Stimulated activated CD8-positive, alpha-beta memory T cell treated with anti-CD3 and anti-CD28 coated beads, Interleukin-2, amount 100 ng/mL, for 1 hour (primary cell): ENCODE measurements at places on chromosomes 16 and 17.

DNA sequence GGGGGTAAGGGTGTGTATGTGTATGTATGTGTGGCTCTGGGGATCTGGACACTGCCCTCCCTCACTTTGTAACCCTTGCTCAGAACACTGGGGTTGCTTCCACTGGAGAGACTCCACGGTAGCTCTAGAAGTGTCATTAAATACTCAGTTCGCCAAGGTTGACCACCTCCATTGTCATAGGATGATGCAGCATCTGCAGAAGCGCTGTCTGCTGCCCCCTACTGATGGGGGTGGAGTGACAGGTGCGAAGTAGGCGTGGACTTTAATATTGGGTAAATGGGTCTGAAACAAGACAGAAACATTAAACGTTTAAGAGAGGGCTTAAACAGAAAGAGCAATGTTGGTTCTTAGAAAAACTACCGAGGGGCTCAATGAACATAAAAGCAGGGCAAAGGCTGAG is 35.5 kb upstream of the STAC2 start:
- DNase-seq = no peak

DNA sequence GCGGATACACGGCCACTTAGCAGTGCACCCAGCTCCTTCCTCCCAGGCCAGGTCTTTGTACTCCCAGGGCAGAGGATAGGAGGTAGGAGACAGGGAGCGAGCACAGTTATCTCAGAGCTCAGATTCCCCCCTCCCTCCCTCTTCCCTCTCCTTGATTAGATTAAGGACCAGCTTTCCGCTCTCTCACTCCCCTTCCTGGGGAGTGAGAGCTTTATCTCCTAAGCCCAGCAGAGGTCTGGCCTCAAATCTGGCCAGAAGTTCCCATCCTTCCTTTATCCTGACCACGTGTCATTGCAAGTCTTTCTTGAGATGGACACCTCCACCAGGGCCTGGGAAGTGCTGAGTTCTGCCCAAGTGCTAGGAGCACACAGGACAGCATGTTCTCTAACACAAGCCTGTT is 5.1 kb downstream of the ARL4D start:
- no peak for DNase-seq

DNA sequence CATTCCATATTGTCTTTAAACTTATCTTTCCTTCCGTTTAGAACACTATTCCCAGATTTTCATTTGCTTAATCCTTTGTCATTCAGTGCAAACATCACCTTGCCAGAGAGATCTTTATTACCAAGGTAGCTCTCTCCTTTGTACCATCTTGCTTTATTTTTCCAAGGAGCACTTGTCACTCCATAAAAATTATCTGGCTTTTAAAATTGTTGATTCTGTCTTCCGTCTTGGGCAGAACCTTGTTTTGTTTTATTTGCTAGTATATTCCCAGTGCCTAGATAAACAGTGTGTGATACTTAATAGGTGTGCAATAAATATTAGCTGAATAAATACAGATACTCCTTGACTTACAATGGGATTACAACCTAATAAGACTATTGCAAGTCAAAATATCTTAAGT is 327.7 kb downstream of the UTP18 start:
- DNase-seq = no peak

DNA sequence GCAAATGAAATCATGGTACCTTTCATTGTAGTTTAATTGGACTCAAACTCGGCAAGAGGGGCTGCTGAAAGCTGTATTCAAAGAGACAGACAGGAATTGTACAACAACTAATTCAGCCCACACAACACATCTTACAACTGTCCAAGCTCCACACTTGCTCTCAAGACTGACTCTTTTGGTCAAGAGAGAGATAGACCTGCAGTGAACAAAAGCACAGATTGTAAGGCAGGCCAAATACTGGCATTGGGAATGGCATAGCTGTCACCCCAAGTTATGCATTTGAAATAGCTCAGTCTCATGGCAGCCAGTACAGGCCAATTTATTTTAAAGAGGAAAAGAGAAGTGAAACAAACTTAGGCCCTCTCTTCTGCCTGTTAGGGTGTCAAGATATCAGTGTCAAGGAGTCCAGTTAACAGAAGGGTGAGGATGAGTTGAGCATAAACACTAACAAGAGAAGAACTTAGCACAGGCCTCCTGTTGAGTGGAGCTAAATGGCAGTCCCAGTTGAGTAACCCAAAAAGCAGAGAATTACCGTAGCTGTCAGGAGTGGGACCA is 215.7 kb downstream of the IRX3 start:
- no peak for DNase-seq

DNA sequence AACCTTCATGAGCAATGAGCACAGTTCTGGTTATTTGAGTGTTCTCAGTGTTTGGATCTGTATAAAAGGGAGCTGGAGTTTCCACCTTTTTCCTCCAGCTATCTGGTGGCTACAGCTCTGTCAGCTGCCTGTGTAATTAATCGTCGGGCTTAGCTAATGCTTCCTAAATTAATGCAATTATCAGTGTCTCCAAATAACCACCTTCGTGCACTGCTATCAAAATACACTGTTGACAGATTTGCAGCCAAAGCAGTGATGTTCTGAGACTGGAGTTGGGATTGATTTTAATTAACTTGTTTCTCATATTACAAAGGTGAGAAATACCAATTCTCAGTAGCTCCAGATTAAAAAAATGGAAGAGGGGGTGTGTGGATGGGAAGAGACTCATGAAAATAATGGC is 325.8 kb downstream of the CBLN1 start:
- DNase-seq = no peak

GRCh38 chr16:83901101-83901500 is 2.2 kb downstream of the MLYCD start:
- DNase-seq = no peak

- no peak for DNase-seq
Measured at GRCh38 chr17:12429116-12429515, 236.6 kb upstream of the MYOCD start.

DNA sequence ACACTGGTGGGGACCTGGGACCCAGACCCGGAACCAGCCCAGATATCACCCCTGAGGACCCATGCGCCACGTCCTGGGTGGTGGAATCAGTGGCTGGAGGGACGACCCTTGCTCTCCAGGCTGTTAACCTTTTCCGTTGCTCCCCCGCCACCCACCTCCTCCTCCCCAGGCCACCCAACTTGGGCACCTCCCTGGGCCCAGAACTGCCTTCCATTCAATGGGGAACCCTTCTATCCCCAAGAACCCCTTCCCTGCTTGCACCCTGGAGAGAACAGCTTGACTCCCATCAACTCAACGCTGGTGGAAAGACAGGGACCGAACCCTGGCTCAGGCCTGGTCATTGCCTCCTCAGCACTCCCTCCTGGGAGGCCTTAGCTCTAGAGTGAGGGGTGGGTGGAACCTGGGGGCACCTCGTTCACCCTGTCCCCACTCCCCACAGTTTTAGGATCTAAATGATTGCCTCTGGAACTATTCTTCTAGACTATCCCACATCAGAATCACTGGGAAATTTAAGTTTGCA is 5.7 kb upstream of the IL32 start:
- no peak for DNase-seq

DNA sequence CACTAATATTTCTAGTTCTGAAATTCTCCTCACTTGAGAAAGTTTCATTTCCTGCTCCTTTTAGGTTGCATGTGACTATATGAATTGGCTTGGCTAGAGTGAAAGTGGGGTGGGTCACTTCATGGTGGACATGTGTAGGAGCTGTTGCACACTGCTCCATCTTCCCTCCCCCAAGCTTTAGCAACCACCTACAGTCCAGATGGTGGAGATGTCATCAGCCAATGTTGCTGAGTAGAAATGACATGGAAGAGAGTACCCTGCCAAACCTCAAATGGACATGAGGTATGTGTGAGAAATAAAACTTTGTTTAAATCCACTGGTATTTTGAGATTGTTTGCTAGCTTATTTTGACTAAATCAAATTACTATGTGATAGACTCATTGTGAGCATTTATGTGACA is 281.5 kb downstream of the CA10 start:
- DNase-seq = no peak

DNA sequence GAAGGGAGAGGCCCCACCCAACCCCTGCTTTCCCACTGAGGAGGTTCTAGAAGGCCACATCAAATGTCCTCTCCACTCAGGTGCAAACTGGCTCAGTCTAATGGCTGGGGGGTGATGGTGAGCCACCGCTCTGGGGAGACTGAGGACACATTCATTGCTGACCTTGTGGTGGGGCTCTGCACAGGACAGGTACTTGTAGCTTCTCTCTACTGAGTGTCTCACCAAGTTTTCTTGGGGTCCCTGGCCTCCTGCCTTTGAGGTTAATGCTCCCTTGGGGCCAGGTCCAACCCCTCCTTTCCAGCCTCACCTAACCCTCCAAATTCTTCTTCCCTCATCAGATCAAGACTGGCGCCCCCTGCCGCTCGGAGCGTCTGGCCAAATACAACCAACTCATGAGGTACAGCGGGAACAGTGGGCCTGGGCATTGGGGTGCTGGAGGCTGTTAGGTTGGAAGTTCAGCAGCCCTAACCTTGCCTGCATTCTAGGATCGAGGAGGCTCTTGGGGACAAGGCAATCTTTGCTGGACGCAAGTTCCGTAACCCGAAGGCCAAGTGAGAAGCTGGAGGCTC is 5.7 kb downstream of the ENO3 start:
- DNase-seq = peak; percentile 30

- no peak for DNase-seq
Measured at GRCh38 chr16:24257958-24258357, 1.8 kb downstream of the CACNG3 start.

- DNase-seq = no peak
Measured at GRCh38 chr16:10740845-10741208, 2.8 kb upstream of the NUBP1 start.

DNA sequence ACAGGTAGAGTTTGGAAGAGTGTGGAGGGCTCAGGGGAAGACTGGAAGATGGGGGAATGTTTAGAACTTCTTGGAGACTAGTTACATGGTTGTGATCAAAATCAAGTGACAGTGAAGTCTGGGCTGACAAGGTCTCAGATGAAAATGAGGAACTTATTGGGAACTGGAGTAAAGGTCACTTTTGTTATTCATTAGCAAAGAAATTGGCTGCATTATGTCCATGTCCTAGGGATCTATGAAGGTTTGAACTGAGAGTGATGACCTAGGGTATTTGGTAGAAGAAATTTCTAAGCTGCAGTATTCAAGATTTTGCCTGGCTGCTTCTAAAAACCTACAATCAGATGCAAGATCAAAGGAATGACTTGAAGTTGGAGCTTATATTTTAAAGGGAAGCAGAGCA is 747.1 kb downstream of the KCNJ2 start:
- DNase-seq = no peak
